ENCODE measurements at places on chromosomes 4 and X.

- no peak for DNase-seq
These were observed 491.8 kb upstream of the FAT1 start for GRCh38 chr4:187215438-187215837.

GRCh38 chr4:3307486-3307885, 14.7 kb downstream of the RGS12 start:
- no peak for DNase-seq

- DNase-seq, result no peak
These were observed 189.8 kb upstream of the PSAPL1 start for GRCh38 chr4:7624396-7624980.

DNA sequence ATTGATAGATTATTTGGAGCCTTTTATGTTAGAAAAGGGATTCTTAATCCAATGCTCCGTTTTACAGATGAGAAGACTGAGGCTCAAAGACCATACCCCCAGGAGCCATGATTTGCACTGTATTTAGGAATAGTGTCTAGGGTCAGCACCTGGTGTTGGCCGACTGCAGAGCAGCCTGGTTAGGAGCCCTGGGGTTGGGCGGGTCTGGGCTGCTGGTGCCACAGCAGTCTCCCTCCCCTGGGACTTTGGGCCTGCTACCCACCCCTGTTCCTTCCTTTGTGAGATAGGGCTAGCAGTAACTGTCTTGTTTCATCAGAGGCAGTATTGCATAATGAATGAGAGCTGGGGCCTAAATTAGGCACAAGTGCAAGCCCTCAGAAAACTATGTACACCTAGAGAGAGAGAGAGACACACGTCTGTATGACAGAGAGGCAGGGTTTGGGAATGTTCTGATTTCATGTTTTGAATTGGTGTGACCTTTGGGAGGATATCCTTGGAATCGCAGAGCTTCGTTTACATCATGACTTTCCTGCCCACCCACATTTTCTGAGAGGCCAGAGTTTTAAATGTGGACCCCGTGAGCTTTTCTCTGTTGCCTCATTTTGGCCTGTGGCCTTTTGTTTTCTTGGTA, 111.7 kb downstream of the PTTG2 start:
- no peak for DNase-seq

DNA sequence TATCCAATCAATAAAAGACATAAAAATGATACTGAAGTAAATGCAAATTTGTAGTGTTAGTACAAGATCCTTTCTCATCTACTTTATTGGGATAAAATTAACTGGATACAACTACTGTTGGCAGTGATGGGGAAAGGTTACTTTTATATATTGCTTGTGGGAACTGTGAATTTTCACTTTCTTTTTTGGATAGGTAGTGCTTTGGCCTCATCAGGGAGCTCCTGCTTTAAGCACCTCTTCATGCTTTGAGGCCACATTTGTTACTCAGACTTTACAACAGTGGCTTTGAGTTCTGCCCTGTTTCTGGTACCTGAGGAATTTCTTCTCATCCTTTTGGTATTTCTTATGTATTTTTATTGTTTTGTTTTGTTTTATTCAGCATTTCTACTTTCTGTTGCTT, 316.8 kb upstream of the ZCCHC13 start:
- DNase-seq, result peak; percentile 14

DNA sequence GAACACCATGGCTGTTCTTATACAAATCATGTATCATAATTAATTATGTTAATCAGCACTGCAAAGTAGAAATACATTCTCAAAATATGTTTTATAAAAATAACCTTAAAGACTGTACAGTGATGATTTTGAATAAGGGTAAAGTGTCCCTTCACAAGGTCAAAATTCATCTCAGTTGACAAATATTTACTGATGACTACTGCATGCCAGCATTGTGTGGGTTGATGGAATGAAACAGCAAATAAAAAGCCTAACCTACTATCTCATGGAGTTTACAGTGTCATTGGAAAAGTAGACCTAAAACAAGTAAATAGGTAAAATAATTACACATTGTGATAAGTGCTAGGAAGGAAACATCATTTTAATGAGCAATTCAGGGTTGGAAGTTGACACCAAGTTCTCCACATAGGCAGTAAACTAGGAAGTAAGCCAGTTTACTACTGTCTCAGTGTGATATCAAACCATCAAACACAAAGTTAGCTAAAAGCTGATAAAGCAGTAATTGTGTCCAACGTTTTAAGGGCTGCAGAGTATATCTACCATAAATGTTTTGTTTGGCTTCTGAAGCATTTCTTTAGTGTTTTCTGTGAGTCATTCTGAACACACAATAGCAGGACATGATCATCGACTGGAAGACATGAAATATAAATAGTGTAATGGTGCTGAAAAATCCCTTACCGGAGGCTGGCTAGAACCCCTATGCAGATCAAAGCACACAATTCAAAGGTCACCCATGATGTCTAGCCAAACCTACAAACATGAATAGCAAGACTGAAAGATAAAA, 221.8 kb downstream of the DACH2 start:
- DNase-seq, result no peak

- DNase-seq, result no peak
These were observed 46.0 kb downstream of the PCGF3 start for GRCh38 chr4:751676-752075.

- no peak for DNase-seq
These were observed 2.1 kb downstream of the DCLK2 start for GRCh38 chr4:150080337-150080736.

GRCh38 chr4:113641025-113641431, 120.5 kb downstream of the CAMK2D start:
- no peak for DNase-seq

DNA sequence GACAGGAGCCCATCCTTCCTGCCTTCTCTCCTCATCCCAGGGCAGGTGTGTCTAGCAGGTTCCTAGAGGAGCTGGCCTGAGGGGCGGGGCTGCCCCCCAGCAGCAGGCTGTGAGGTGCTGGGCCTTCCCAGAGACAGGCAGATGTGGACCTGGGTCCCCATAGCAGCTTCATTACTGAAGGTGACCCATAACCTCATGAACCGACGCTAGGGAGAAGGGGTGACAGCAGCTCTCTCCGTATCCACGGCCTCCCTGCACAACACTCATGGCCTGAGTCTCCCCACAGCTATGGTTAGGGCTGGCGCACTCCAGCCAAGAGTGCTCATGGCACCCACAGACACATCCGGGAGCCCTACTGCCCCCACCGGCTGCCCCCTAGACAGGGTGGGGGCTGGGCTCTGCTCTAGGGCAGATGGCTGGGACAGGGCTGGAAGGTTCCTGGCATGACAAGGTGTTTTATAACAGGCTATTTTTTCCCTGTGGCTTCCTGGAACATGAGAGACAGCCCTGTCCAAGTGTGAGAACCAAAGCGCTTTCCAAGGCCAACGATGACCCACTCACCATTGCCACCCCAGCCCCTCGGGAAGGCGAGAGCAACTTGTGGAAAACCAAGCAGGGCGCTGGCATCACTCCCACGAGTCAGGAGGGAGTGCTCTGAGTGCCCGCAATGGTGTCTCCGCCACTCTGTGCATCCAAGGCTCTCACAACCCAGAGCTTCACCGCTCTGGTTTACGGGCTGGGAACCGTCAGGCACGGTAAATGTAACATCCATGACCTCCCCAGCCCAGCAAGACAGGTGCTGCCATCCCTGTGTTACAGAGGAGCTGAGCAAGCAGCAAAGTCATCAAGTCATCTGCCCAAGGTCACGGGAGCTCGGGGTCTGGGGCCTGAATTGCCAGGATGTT, 59.8 kb downstream of the ACOX3 start:
- DNase-seq, result no peak

DNA sequence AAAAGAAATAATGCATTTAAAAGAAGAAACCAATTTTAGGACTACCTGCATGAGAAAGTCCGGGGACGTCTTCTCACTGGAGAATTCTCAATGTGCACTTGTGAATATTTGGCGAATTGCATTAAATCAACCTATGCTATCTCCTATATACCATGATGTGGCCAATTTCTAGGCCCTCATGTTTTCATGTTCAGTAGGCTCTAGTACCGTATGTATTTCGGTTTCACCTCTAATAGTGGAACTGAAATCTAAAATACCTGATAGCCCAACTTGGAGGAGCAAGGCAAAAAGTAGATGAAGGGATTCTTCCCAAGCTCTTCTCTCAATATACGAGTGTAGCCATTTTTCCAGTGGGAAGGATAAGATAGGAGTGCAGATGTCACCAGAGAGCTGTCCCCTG, 11.4 kb upstream of the FGF2 start:
- DNase-seq, result no peak

Measured in mammary epithelial cell (primary cell).